Stimulated activated CD8-positive, alpha-beta memory T cell treated with anti-CD3 and anti-CD28 coated beads, Interleukin-4, amount 100 ng/mL, for 4 hours (primary cell): ENCODE measurements at places on chromosomes 11 and 22.
A peak's percentile ranks its signal among the peaks of the same experiment; 100 is the strongest.

DNA sequence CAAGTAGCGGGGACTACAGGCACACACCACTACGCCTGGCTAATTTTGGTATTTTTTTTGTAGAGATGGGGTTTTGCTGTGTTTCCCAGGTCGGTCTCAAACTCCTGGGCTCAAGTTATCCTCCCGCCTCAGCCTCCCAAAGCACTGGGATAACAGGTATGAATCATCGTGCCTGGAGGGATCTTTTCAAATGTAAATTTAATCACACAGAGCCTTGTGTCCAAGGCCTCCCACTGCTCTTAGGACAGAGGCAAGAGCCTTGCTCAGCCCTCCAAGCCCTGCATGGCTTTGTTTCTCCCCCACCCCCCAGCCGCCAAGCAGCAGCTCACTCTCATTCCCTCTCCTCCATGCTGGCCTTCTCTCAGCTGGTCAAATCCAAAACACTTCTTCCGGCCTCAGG is 75.3 kb upstream of the CREB3L1 start:
- no peak for DNase-seq

- no peak for DNase-seq
These were observed 120.9 kb downstream of the ST3GAL4 start for GRCh38 chr11:126476266-126476924.

- no peak for DNase-seq
These were observed 15.1 kb downstream of the STX3 start for GRCh38 chr11:59770319-59770718.

DNA sequence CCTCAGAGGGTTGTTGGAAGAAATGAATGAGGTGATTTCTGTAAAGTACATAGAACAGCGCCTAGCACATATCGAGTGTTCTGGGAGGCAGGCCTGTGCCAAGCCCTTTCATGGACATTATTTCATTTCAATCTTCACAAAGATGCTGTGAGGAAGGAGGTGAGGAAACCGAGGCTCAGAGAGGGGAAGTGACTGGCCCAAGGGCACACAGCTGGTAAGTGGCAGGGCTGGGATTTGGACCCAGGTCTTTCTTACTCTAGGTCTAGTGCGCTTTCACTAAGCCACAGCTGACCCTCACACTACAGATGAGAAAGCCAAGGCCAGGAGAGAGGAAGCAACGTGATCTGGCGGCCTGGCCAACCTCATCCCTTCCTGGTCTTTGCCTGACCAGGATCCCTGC is 2.0 kb downstream of the PELI3 start:
- DNase-seq = no peak

DNA sequence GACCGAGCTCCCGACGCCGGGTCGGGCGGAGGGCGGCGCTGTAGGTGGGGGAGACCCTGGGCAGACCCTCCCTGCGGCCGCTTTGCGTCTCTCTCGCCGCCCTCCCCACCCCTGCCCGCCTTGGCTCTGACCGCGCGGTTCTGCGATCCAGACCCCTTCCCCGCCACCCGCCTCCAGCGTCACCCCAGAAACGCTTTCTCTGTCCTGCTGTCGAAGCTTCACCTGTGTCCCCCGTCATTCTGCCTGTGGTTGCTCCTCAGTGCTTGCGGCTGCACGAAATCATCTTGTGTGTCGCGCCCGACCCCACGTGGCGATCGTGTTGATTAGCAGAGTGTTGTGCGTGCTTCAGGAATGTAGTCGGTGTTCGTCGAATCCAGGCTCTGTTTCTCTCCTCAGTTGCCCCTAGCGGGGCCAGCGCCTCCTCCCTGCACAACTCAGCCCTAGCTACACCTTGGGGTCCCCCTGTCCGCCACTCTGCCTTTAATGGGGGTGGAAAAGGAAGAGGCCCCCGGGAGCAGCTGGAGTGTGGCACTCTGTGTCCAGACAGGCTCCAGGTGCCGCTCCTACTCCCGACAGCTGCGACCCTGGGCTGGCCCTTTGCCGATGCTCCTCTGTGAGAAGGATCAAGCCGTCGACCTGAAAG is 851 bp downstream of the PTDSS2 start:
- peak; percentile 64 for DNase-seq

DNA sequence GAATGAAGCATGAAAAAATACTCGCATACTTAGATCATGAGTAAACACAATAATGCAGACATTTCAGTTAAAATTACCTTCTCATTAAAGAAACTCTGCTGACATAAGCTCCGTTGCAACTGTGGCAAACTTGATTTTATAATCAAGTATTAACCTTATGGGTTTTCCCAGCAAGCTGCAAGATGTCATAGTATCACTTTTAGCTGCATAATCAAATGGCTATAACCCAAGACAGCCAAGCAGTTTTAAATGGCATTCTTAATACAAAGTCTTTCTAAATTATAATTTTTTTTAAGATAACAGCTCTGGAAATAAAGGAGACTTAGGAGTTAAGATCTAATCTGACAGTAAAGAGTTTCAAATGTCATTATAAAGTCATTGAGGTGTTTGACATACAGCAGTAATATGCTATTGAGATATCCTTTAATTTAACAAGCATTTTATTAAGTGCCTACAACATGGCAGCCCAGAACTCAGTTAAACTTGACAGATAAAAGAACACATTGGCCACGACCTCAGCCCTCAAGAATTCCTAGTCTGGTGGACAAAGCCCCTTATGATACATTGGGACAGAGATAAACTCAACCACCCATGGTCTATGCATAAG is 163.1 kb upstream of the FAT3 start:
- DNase-seq = no peak

- no peak for DNase-seq
These were observed 28.6 kb downstream of the TECTA start for GRCh38 chr11:121129362-121130340.

DNA sequence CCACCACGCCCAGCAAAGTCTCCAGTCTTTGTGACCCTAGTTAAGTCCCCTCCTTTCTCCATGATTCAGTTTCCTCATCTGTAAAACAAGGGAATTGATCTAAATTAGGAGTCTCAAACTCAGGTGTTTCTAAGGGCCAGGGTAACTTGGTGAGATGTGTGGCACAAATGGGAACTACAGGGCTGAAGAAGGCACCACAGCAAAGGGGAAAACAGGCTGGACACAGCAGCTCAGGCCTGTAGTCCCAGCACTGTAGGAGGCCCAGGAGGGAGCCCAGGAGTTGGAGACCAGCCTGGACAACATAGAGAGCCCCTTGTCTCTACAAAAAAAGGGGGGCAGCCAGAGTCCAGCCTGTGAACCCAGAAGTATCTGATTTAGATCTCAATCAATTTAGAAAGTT is 15.6 kb upstream of the PATZ1 start:
- DNase-seq = no peak

GRCh38 chr11:130383344-130384211 is 44.8 kb downstream of the ADAMTS8 start:
- DNase-seq = no peak

DNA sequence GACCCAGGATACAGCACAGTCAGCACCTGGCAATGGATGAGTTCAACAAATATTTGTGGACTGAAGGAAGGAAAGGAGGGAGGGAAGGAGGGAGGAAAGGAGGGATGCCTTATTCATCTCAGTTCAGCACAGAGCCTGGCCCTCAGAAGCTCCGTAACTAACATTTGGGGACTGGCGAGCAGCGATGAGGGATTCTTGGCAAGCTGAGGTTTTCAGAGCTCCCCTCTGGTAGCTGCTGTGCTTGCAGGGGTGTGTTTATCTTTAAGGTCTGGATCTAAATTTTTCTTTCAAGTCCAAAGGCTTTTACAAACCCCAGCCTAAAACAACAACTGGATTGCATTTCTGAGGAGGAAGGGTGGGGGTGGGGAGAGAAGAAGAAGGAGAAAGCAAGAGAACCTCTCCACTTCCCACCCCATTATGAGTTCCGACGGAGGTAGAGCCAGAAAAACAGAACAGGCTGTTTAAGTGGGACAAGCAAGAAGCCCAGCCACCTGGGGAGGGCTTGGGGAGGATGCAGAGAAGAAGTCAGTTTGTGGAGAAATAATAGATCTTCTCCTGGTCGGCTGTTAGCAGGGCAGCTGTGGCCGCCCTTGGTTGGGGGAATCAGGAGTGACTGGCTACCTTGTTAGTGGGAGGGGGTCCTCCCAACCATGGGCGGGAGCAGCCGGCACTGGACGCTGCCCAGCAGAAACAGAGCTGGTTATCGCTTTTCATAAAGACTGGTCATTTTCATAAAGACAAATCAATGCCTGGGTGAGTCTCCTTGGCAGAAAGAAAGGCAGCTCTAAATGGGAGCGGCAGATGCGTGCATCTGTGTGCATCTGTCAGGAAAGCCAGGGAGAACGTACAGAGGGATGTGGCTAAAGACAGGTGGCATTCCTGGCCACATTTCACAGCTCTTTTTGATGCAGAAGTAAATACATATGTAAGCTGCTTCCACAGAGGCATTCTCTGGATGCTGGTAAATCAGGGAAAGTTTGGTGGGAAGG is 78.0 kb downstream of the TSPAN18 start:
- no peak for DNase-seq

- DNase-seq = no peak
These were observed 16.7 kb upstream of the UCP3 start for GRCh38 chr11:74025467-74026166.

- no peak for DNase-seq
These were observed 5.4 kb downstream of the FGF3 start for GRCh38 chr11:69813839-69814238.

DNA sequence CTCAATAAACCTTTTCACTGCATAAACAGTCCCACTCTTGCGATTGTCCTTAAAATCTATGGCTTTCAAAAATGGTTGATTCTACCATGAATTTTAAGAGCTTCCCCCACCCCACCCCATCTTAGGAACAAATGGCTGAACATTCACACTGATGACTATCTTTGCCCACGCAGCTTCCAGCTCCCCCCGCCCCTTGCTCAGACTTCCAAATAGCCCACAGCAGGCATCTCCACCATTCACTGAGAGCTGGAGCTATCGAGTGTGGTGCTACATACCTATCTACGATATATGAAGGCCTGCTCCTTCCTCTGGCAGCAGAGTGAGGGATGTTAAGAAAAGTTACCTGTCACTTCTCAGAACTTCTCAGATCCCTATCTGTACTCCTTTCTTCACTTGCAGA is 26.7 kb downstream of the EIF3F start:
- DNase-seq = no peak

DNA sequence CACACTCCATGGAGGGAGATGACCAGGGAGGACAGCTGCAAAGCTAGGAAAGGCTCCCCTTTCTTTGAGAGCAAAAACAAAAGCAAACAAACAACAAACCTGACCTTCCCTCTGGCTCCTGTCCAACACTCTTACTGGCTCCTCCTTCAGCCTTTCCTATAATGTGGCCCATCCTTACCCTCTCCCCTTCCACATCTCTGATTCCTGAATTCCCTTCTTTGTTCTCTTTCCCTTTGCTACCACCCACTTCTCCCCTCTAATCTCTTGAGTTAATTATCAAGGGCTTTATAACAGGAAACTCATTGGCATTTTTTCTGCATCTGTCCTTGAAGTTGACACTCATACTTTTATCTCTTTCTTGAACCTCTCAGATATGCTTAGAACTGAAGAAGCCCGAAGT is 56.3 kb downstream of the ZNF280B start:
- no peak for DNase-seq

- no peak for DNase-seq
These were observed 2.8 kb upstream of the TAB1 start for GRCh38 chr22:39396797-39397195.

DNA sequence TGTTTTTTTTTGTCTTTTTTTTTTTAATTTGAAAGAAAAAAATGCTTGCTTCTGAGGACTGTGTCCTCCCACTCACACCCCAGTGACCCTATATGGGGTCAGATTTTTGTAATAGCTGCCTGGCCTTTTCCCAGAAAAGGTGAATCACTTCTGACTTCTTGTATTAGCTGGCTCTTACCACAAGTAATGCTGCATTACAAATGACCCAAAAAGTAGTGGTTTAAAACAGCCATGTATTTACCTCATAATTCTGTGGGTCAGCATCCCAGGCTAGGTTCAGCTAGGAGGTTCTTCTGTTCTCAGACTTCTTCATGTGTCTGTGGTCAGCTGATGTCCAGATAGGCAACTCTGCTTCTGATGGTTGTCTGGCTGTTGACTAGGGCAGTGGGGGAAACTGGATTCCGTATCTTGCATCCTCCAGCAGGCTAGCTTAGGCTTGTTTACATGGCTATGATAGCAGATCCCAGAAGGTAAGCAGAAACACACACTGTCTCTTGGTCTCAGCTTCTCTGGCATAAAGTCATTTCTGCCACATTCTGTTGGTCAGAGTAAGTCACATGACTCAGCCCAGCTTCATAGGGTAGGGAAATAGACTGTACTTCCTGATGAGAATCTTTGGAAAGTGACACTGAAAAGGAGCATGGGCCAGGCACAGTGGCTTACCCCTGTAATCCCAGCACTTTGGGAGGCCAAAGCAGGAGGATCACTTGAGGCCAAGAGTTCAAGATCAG is 19.5 kb downstream of the LHFPL7 start:
- no peak for DNase-seq

GRCh38 chr22:36233796-36234195 is 5.5 kb downstream of the APOL2 start:
- DNase-seq = no peak

GRCh38 chr11:1459764-1460395 is 26.7 kb downstream of the MOB2 start:
- no peak for DNase-seq

GRCh38 chr11:45560913-45561281 is 104.5 kb downstream of the CHST1 start:
- no peak for DNase-seq

DNA sequence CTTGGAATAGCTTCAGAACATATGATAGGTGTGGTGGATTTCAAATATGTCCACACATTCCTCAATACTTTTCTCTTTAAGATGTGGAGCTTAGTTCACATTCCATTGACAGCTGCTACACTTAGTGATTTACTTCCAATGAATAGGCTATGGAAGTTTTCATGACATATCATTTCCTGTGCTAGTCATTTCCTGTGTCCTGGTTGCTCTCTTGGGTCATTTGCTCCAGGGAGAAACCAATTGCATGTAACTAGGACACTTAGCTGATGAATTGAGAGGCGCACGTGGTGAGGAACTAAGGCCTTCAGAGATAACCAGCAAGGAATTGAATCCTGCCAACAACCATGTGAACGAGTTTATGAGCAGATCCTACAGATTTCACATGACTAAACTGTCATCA is 120.9 kb downstream of the SLC17A6 start:
- no peak for DNase-seq

DNA sequence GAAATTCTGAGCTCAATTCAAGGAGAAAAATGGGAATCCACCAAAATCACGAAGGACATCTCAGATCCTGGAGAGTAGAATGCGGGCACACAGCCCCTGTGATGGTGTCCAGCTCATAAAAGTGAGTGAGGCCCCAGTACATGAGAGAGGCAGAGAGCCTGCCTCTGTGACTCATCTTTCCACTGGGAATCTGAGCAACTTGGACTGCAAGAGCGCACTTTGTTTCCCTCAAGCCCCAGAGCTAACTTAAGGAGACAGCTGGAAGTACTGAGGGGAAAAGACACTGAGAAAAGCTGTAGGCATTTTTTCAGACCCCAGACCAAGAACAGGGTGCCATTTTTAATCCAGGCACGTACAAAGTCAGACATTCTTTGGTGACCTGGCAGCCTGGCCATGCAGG is 273.7 kb downstream of the C11orf87 start:
- no peak for DNase-seq

DNA sequence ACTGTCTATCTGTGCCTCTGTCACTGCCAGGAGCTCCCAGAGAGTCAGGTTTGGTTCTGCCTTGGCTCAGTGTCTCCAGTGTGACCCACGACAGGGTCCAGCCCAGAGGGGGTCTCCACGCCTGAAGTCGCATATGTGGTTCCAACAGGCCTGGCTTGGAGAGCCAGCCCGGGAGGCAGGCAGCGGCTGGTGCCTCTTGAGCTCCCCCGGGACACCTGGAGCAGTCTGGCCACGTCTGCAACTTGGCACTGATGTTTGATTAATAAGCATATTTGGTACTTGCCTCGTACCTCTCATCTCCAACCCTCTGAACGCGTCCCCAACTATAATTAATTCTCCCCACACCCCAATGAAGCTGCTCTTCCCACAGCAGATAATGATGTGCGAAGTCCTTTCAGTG is 31.7 kb upstream of the SHISAL1 start:
- DNase-seq = no peak
